Esophagus squamous epithelium (tissue), 5 donors: ENCODE measurements at places on chromosomes 5 and 9.

DNA sequence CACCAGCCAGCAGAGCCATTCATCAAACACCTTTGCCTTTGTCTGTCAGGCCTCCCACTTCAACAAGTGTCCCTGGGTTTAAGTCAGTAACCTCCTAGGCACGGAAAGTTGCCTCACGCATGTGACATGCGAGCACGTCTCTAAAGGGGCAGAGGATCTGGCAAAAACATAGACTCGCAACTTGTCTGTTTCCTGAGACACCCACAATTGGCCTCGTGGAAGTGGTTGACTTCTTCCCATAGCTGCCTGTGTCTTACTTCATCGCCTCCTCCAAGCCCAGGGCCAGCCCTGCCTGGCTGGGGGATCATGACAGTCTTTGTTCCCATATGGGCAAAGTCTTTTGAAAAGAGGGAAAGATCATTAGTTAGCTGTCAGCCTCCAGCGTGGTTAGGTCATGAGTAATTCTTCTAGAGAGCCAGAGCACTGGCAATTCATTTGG, 35.5 kb upstream of the GLRX start:
- no peak for DNase-seq

DNA sequence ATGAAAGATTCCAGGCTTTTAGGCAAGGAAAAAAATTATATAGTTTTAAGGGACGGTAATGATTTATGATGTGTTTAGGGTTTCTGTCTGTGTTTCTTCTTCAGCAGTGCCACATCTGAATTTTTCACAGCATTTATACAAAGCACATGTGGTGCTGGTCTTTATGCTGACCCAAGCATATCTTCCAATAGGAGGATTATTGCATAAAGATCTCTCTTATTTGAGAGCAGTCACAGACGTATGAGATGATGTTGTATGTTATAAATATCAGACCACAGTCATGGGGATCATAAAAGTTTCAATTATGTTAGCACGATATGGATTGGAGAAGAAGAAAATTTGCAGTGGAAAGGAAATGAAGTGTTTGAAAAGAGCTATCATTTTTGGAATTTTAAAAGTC, 150.9 kb downstream of the RASEF start:
- DNase-seq, result no peak

- no peak for DNase-seq
Measured at GRCh38 chr9:79061752-79062616, 509.8 kb upstream of the TLE4 start.

DNA sequence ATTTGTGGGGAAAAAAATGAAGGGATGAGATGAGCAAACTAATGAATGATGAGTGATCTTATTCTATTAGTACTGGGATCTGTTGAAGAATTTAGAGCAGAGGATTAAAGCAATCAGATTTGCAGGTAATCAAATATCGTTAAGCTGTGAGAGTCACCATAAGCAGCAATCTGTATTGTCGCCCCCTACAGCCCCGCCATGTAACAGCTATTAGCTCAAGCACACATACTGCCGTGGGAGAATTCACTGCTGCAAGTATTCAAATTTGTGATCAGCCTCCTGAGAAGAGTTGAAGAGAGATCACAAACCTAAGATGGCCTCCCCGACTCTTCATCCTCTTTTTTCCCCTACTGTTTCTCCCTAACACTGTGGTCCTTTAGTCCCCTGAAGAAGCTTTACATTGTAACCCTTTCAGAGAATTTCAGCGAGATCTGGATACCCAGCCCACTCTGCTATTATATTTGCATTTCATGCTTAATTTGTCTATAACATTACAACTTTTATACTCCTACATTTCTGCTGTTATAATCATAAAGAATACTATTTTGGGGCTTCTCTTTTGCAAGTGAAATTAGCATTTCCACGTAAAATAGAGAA, 28.5 kb upstream of the PHF24 start:
- no peak for DNase-seq

DNA sequence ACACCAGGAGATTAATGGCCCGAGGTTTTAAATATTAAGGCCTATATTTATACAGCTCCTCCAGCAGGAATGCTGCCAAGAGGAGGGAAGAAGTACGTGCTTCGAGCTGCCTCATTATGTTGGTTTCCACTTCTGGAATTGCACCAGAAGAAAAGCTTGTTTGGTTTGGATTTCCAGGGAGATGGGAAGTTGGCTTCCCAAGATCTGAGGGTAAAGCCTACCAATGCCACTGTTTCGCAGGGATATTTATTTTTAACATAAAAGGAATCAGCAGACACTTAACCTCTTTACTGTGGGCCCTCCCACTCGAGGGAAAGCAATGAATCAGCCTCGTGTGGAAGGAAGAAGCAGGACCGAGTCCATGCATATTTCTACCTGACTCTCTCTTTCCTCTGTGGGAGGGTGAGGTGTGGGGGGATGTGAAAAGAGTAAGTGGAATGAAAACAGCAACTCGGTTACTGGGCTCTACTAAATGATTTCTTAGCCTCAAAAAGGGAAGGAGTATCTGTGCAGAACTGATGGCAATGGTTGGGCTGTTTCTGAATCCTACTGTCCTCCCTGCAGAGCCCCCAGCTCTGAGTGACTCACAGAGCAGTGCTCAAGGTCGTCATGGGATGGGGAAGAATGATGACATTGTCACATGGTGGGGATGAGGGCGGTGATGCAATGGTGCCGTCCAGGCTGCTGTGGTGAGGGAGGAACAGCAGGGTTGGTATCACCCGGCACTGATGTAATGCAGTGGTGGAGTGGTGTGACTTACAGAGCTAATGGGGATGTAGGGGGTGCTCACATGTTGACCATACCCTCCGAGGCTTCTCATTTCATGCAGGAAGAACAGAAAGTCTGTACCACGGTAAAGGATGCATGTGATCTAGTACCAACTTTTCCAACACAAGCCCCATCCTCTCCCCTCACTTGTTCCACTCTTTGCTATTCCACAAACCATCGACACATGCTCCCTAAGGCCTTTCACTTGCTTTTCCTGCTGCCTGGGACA, 215.0 kb upstream of the PANK3 start:
- DNase-seq, result no peak

DNA sequence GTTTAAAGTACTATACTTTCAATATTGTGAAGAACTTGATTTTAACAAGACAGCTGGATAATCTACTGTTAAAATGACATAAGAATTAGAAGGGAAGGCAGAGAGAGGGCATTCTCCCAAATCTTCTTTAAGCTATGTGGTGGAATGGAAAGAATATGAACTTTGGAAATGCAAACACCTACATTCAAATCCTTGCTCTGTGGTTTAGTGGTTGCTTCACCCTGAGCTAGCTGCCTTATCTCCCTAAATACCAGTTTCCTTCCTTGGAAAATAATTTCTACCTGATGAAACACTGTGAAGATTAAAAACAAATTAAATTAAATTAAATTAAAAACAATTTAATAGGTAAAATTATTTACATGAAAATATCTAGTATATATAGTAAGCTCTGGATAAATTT, 98.5 kb downstream of the GPR21 start:
- DNase-seq, result no peak

GRCh38 chr5:1933364-1934055, 50.8 kb upstream of the IRX4 start:
- DNase-seq, result no peak

- DNase-seq, result no peak
Measured at GRCh38 chr5:39238366-39239105, 19.2 kb upstream of the FYB1 start.

- DNase-seq, result no peak
Measured at GRCh38 chr5:77518304-77518703, 26.2 kb upstream of the WDR41 start.

DNA sequence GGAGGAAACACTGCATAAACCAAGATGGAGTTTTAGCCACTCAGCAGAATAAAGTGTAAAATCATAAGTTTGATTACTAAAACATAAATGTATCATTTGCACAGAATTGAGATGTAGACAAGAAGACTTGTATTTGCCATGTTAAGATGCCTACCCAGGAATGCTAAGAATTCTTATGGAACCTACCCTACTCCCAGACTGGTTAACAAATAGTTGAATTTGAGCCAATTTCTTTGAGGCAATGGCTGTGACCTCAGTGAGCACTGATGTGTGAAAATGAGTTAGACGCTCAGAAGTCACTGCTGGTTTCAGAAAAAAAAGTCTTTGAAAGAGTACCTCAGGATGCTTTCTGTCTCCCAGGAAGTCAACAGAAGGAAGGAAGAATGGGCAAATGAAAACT, 95.6 kb downstream of the ESM1 start:
- no peak for DNase-seq

- no peak for DNase-seq
Measured at GRCh38 chr5:174293006-174293405, 247.5 kb downstream of the NSG2 start.

DNA sequence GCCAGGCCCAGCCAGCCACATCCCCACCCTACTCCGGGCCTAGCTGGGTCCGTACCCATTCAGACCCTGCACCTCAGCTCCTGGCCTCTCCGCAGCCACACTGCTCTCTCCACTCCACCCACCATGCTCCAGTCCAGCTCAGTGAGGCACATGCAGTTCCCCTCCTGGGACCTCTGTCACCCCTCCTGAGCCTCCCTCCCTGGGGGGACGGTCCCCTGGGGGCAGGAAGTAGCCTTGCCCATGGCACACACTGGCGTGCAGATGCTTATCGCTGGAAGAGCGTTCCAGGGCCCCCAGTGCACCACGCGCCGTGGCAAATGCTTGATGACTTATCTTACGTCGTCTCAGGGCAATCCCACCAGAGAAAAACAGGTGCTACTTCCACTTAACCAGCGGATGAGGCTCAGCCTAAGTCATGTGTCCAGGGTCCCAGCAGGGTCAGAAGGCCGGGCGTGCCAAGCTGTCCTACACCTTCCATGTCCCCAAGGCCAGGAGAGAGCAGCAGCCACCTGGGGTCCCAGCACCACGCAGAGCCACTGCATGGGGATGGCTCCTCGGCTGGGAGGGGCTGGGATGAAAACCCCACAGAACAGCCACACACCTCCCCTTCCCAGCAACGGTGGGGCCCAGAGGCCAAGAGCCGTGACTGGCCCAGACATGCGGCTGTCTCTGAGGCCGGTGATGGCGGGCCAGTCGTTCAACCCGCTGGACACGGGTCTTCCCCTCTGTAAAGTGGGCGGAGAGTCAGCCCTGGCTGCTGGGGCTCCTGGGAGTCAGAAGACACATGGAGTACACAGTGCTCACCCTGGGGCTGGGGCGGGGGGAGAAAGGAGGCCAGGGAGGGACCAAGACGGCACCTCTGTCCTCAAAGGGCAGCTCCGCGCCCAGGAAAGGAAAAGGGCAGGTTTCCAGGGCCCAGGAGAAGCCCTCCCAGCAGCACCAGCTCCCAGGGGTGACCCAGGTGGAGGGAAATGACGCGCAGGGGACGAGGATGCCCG, 2.6 kb upstream of the CCDC187 start:
- DNase-seq, result no peak

DNA sequence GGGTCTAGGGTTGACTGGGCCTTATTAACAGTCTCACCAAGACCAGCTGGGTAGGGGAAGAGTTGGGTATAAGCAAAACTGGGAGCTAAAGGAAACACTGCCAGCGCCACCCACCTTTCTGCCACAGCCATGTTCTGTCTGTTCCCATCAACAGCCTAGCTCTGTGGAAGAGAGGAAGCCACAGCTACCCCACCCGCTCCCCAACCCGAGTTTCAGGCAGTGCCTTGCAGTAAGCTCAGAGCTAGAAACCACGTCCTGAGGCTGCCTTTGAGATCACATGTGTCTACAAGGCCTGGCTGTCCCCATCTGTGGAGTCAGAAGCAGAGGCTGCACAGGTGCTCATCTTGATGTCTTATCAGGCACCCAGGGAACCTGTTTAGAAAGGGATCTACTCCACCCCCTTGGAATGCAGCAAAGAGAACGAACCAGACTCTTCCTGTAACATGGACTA, 15.3 kb downstream of the HNRNPH1 start:
- no peak for DNase-seq

DNA sequence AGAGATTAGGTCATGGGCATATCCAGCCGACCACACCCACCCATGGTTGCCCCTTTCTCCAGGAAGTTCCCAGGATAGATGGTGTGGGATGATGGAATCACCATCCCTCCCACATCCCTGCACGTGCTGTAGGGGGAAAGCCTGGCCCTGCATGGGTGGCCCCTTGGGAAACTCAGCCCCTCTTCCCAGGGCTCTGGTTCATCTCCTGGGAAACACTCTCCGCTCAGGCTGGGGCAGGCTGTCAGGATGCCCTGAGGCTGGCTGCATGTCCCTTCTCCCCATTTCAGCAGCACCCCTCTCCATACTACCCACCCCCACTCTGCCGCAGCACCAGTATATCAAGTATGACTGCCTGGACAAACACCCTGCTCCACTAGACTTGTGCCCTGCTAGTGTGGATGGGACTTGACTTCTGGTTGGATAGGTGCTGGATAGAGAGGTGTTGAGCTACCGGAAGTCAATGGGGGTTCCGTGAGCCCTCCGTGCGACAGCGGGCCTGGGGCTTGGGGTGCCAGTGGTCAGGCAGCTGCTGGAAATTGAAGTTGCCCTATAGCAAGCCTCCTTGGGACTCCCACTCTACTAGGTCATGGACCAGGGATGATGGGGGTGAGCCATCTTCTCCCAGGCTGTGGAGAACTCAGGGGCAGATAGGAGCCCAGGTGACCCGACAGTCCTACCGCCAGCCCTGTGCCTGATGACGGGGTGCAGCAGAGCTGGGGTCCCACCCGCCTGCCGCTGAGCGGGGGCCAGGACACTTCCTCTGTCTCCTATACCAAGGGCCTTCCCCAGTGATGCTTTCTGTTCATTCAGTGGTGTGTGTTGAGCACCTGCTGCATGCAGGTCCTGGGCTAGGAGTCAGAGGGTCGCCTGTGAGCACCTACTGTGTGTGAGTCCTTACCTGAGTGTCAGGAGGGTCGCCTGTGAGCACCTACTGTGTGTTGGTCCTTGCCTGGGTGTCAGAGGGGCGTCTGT, 69.4 kb upstream of the COL5A1 start:
- DNase-seq, result no peak

DNA sequence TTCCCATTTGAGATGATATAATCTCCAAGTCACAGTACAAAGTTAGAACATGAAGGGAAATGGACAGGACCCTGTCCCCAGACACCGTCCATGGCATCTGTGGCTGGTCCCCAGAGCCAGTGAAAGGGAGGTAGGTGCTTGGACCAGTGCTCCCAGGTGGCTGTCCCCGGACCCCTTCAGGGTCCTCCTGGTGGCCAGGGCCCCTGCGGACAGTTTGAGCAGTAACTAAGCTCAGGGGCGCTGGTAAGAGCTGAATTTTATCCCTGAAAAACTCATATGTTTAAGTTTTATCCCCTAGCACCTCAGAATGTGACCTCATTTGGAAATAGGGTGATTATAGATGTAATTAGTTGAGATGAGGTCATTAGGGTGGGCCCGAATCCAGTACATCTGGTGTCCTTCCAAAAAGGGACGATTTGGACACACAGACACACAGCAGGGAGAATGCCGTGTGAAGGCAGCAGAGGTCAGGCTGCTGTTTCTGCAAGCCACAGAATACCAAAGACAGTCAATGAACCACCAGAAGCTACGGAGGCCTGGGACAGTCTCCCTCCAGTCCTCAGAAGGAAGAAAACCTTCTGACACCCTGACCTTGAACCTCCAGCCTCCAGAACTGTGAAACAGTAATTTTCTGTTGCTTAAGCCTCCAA, 185.0 kb downstream of the ATPSCKMT start:
- DNase-seq, result no peak

- DNase-seq, result no peak
Measured at GRCh38 chr9:100637787-100638186, 59.9 kb downstream of the CAVIN4 start.

GRCh38 chr5:171387970-171388815, 544 bp downstream of the NPM1 start:
- DNase-seq, result peak; percentile 26

GRCh38 chr9:16357828-16358227, 512.6 kb downstream of the BNC2 start:
- no peak for DNase-seq
